ENCODE measurements at places on chromosomes 11 and 22. TPM values are rescaled to one million over a fixed set of nuclear protein-coding genes. Genes with fewer than 3 reads are reported as not detected.
A peak's percentile ranks its signal among the peaks of the same experiment; 100 is the strongest.

- H3K4me1 ChIP-seq = no peaks in the 10 kb centered on the region
- H3K27ac ChIP-seq = no peak overlapping the region
- H3K4me3 ChIP-seq = no peak overlapping the region
- H3K36me3 ChIP-seq = no peaks in the 10 kb centered on the region
Measured at GRCh38 chr11:45622861-45623260, 42.6 kb downstream of the CHST1 start.

- H3K36me3 ChIP-seq = no peaks in the 10 kb centered on the region
- no peaks in the 10 kb centered on the region for H3K4me1 ChIP-seq
- H3K27me3 ChIP-seq = no peaks in the 10 kb centered on the region
- no peak overlapping the region for H3K4me3 ChIP-seq
- no peak overlapping the region for H3K27ac ChIP-seq
Measured at GRCh38 chr22:48099671-48100070, 1337.2 kb downstream of the TBC1D22A start.

Gene TPBGL
- polyA plus RNA-seq = 0.04 TPM

Gene CENPM
- polyA plus RNA-seq = 0.14 TPM

GRCh38 chr11:76859708-76860227, 950 bp upstream of the ACER3 start:
- H3K36me3 ChIP-seq = no peaks in the 10 kb centered on the region
- H3K27me3 ChIP-seq = no peaks in the 10 kb centered on the region
- no peak for DNase-seq
- no peak overlapping the region for H3K27ac ChIP-seq

- no peaks in the 10 kb centered on the region for H3K27me3 ChIP-seq
- no peak overlapping the region for H3K4me3 ChIP-seq
- no peak for DNase-seq
- H3K27ac ChIP-seq = no peak overlapping the region
- no peaks in the 10 kb centered on the region for H3K4me1 ChIP-seq
Measured at GRCh38 chr11:96143041-96143521, 199.9 kb downstream of the MAML2 start.

Gene BATF2
- polyA plus RNA-seq = 4.8 TPM

DNA sequence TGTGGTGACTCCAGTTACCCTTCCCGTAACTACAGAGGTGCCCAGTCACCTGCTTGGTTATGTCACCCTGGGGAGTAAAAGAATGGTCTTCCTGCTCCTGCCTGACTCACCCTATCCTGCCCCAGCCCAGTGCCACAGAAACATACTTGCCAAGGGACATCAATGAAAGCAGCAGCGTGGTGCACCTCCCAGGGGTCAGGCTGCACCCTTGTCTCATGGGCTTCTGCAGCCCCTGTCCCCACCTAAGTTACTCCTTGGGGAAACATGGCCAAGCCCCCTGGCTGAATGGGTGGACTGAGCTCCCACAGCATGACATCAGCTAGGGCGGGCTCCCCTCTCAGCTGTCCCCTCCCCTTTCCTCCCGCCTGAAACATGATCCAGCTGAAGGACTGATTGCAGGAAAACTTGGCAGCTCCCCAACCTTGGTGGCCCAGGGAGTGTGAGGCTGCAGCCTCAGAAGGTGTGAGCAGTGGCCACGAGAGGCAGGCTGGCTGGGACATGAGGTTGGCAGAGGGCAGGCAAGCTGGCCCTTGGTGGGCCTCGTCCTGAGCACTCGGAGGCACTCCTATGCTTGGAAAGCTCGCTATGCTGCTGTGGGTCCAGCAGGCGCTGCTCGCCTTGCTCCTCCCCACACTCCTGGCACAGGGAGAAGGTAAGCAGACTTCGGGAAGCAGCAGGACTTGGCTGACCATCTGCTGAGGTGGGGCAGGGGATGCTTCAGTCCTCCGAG, at the start of gene HTR3A:
TSS of gene HTR3A (plus strand) at position 368 of the 730 bp plus-strand sequence. CDS start at position 586, 218 bp downstream.
- no peaks in the 10 kb centered on the region for H3K27me3 ChIP-seq
- DNase-seq = peak; percentile 96
- H3K4me1 ChIP-seq = peaks cover 10% of the 10 kb centered on the region
- no peaks in the 10 kb centered on the region for H3K36me3 ChIP-seq
- no peak within 1 kb of the TSS for H3K4me3 ChIP-seq

DNA sequence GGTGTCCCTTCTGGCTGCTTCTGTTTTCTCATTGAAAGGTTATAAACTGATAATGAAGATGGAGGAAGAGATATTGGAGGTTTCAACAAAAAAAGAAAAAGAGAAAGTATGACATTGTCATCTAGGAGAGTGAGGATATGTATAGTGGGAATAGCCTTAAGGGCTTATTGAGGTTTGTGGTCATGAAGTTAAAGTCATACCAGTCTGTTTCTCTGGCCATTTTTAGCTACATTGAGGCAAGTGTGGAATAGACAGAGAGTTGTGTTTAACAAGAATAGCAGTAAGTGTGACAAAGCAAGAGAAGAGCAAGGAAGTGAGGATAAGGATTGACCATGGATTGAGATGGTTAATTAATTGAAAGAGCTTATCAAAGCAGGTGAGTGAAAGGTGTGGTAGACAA, 110.4 kb downstream of the ELP4 start:
- no peak for DNase-seq
- H3K4me3 ChIP-seq = no peak overlapping the region
- H3K36me3 ChIP-seq = no peaks in the 10 kb centered on the region
- H3K27me3 ChIP-seq = no peaks in the 10 kb centered on the region
- H3K4me1 ChIP-seq = no peaks in the 10 kb centered on the region
- no peak overlapping the region for H3K27ac ChIP-seq
